Osteoblast (primary cell): ENCODE measurements at places on chromosomes 7 and 10. TPM values are rescaled to one million over a fixed set of nuclear protein-coding genes. Genes with fewer than 3 reads are reported as not detected.

UCMA gene
- not detected in 2 replicates for total RNA-seq

SUN3 gene
- total RNA-seq = not detected in 2 replicates

CCDC3 gene
- total RNA-seq = 0.29 and 0.72 TPM in 2 replicates

ADAM22 gene
- total RNA-seq = 0.36 and 0.59 TPM in 2 replicates

CHAT gene
- not detected in 2 replicates for total RNA-seq

CLDN3 gene
- not detected in 2 replicates for total RNA-seq

SUN1 gene
- total RNA-seq = 109 and 126 TPM in 2 replicates

TMEM225B gene
- total RNA-seq = 0.29 and 0.72 TPM in 2 replicates

TMEM176A gene
- total RNA-seq = not detected in 2 replicates

FAM25G gene
- not detected in 2 replicates for total RNA-seq

TMEM213 gene
- not detected in 2 replicates for total RNA-seq

PDE1C gene
- total RNA-seq = 143 and 149 TPM in 2 replicates
